Effector CD4-positive, alpha-beta T cell (primary cell): ENCODE measurements at places on chromosomes 7 and 10.

GRCh38 chr7:13050703-13051102 is 363.3 kb downstream of the ARL4A start:
- DNase-seq = no peak

- no peak for DNase-seq
These were observed 722 bp downstream of the AGR2 start for GRCh38 chr7:16803881-16804673.

DNA sequence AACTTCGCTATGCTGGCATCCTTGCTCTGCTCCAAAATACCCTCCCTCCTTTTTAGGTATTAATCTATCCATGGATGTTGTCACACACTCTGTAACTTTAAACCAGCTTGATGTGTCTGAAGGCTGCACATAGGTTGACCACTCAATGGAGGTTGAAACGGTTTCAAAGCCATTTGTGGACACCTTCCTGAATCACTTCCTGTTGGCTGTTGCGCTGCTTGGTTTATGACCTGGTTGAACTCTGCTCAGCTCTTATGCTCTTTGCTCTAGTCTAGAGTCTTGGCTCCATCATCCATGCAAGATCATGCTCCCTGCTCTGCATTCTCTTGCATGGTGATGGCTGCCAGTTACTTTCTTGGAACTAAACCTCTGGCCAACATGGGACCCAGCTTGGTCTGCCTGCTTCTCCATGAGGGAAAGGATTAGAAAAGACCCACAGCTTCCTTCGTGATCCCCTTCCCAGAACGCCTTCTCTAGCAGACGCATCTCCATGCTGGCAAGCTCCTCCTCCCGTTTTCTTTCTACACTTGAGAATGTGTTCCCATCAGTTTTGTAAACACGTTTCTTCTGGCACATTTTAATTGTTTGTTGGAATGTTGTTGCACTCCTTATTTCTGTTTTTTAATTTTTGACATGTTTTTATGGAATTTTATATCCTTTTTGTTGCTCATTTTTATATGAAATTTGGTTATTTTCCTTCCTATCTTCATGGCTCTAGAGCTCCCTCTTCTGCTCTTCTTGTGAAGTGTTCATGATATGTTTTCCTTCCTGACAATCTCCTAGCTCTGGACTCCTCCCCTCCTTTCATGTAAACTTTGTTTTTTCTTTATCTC is 149.8 kb downstream of the XPNPEP1 start:
- DNase-seq = no peak

DNA sequence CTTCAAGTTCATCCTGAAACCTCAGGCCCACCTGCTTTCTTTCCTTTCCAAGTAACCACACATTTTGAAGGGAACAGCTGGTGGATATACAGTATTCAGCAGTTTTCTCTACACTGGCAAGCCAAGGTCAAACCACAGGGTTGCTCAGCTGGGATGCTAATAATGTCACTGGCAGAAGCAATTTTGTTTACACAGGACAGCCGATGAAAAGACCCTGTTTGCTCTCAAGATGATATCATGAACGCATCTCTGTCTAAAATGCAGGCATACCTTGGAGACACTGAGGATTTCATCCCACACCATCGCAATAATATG is 186.2 kb downstream of the USP6NL start:
- DNase-seq = no peak

DNA sequence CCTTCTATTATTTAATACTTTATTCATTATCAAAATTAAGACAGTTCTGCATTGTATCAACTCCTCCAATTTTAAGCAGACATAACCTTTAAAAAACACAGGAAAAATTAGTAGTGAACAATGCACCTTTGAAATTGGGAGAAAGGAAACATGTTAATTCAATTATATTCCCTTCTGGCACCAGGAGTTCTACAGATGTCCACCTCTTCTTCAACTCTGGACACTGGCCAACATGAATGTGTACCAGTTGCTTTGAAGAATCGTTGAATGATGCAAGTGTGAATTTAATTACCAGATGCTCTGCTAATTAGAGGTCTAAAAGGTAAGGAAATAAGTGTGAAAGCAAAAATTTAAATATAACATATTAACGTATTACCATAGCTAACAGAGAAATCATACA is 206.7 kb upstream of the IGFBP3 start:
- no peak for DNase-seq

GRCh38 chr10:52751337-52751736 is 21.2 kb downstream of the MBL2 start:
- no peak for DNase-seq

GRCh38 chr7:71665716-71666115 is 533.8 kb downstream of the GALNT17 start:
- no peak for DNase-seq

DNA sequence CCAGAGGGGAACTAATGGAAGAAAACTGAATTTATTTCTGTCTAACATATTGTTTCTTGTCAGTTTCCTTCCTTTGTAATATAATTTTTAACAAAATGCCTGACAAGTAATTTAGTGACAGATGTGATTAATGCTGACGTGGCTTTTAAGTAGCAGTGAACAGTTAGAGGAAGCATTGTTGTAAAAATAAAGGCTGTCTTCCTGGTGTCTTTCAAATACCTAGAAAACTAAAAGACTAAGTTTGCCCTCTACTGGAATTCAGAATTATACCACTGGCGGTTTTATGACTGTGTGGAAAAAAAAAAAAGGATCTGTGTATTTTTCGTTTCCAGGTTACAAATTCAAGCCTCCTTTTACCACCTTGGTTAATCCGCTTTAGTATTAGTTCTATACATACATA is 217.1 kb upstream of the DPP6 start:
- DNase-seq = no peak

DNA sequence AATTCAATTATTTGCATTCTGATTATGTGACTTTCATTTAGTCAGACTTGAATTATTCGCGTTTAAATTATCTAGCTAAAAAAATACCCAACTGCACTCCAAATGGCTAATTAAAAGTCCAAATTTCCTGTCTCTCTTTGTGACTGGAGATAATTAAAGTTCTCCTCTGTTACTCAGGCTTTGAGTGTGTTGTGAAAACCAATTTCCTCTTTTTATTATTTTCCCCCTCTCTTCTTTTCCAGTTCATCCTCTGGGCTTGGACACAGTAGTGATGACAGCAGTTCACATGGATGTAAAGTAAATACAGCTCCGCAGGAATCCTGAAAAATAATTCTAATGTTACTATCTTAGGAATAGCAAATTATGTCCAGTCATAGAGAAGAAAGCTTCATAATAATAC is 80.6 kb downstream of the SNX10 start:
- no peak for DNase-seq

DNA sequence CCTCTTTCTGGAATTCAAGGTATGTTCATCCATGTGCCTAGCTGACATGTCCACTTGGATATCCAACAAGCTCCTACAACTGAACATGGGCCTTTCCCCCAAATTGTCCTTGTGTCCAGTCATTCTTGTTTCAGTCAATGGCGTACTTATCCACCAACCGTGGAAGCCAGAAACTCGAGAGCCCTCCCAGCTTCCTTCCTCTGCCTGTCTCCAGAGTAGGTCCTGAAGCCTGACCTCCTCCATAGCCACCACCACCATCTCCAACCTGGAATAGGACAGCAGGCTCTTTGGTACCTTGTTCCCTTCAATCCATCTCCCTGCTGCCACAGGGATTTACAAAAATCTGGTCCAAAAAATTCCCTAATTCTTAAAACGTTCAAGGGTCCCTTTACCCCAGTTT is 305.1 kb downstream of the RPS24 start:
- no peak for DNase-seq

DNA sequence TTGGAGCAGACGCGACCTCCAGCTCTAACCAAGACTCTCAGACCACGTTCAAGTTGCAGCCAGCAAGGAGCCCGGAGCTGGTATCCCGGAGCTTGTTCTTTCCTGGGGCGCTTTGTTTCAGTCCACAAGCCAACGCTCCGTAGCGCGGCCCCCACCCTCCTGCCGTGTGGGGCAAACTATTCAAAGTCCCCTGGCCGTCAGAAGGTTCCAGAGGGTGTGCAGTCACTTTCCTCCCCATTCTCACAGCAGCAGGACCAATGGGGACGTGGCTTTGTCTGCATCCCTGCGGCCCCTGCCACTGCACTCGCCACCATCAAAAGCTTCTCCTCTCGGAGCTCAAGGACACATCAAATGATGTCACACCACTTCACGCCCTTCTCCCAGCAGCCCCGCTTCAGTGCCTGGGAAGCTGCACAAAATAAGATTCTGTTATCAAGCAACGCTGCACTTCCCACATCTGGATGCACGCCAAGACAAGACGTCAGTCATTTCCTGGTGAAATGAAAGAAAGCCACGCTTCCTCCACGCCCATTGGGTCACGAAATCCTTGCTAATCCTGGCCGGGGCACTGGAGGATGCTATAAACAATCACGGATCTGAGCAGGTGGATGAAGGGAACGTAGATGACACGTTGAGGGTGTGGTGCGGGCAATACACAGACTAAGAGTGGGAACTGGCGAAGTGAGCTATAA is 348.2 kb downstream of the PTPRN2 start:
- DNase-seq = no peak

- no peak for DNase-seq
These were observed 87.3 kb upstream of the TRIL start for GRCh38 chr7:29045258-29046086.

DNA sequence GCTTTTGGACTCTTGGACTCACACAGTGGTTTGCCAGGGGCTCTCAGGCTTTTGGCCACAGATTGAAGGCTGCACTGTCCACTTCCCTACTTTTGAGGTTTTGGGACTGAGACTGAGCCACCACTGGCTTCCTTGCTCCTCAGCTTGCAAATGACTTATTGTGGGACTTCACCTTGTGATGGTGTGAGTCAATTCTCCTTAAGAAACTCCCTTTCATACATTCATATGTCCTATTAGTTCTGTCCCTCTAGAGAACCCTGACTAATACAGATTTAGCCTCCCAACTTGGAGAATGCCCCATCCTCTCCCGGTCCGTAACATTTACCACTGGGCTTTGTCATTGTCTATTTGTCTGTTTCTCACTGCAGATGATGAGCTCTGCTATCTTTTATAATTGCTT is 52.8 kb upstream of the CUL1 start:
- no peak for DNase-seq

DNA sequence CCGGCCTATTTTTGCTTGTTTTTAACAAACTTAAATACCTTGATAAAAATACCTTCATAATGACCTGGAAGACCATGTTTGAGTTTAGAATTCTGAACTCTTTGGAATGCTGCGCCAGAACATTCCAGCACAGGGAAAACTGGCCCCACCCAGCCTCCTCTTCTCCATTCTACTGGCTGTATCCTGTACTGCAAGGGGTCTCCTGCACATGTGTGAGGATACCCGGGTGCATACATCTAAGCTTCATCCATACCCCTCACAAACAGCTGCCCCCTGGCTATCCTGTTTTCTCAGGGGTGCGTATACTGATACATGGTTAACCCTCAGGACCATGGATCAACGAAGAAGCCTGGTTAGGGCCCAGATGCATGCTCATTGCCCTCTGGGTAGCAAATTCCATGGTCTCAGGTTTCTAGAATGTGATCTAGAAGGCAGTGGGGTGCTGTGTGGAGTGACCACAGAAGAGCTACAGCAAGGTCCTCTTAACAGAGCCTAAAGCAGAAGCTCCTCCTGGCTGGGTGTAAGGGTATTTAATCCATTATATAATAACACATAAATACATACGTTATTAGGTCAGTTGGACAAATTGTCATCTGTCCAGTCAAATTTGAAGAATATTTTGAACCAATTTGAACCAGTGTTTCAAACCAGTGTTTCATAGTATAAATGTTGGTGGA is 26.1 kb downstream of the HACD1 start:
- DNase-seq = no peak

DNA sequence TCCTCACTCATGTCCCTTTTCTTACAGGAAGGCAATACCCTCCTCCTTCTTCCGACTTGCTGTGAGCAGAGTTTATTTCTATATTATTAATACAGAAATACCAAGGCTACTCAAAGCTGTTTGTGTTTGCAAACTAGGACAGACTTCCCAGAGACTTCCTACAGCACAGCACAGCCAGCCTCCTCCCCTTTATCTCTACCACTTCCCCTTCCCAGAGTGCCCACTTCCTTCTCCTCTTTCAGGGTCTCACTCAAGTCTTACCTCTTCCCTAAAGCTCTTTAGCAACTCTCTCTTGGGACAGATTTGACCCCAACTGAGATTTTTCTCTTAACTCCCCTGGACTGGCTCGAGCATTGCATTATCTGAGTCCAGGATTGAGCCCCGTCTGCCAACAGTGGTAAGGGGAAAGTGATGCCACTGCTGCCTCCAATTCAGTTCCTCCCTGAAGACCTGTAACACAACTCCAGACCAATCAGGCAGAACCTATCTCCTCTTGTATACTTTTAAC is 5.5 kb upstream of the LRGUK start:
- DNase-seq = no peak

DNA sequence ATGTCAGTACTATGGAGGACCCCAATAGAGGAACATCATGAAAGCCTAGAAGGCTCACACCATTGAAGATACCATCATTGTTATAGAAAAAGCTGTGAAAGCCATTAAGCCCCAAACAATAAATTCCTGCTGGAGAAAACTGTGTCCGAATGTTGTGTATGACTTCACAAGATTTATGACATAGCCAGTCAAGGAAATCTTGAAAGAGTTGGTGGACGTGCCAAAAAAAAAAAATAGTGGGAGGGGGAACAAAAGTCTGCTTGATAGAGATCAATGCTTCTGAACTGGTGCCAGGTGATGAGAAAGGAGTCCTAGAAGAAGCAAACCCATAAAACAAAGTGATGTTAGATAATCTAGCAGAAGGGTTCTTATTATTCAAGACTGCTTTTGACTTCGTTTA is 41.2 kb downstream of the RALA start:
- no peak for DNase-seq

DNA sequence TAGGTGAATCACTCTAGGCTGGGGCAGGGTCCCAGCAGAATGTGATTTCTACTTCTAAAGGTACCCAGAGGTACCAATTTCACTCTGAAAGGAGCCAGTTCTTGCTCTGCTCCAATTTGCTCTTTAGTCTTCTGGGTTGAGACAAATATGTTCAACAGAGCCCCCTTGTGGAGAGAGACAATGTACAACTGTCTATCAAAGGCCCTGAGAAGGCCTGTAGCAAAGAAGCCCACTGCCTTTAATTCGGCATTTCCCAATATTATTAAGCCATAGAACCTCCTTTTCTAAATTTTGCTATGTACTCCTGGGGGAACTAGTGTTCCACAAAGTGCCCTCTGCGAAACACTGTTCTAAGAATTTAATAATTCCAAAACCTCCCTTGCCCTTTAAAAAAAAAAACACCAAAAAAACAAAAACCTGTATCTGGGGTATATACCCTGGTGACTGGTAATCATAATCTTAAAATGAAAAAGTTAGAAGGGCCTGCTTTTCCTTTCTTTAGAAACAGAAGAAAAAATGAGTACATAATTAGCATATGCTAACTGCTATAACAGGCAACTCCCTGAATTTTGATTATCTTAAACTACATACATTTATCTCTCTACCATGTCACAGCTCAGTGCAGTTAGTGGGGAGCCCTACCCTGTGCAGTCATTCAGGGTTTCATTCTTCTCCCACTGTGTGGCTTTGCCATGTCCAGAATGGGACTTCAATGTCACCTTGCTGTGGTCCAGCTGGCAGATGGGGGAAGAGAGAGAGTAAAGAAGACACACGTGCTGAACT is 160.9 kb upstream of the BMPER start:
- DNase-seq = no peak
